ENCODE measurements at places on chromosomes 12 and 14.

GRCh38 chr14:100754020-100754419, 27.3 kb downstream of the DLK1 start:
- no peak for DNase-seq

- DNase-seq = no peak
Observed at GRCh38 chr12:46446645-46447044, 74.1 kb upstream of the SLC38A2 start.

DNA sequence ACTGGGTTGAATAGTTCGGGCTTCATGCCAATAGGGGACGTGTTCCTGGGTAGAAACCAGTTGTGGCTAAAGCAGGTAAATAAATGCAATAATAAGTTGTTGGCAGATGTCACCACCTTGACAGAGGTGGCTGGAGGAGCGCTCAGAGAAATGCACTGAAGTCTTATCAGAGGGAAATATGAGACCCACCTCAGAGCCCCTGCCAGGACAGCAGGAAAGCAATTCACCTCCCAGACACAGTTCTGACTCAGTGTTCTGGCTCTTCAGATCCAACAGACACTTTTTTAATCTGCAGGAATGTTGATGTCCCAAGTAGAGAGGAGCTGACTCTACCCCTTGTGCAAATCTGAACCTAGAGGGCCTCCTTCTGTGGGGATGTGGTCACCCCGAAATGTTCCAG, 687.1 kb upstream of the FBXO33 start:
- DNase-seq = no peak

DNA sequence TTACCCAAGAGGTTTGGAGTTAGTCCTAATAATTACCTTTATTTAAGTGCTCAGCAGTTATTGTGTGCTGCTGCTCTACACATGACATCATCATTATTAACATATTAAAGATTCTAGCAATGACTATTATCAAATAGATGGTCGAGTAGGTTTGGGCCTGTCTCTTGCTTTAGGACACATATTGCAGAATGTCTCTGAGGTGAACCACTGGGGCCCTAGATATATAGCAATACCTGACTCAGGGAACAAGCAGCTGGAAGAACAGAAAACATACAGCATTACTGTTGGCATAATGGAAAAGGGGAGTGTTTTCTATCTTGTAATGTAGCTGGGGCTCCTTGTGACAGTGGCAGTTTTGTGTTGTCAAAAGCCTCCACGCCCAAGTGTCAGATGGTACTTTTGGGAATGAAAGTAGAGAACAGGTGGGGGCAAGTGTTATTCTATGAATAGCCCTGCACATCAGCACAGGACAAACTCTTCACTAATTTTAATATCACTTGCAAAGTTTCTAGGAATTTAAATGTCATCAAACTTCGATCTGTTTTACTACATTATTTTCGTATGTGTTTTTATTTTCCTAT, 54.6 kb downstream of the C12orf56 start:
- no peak for DNase-seq

DNA sequence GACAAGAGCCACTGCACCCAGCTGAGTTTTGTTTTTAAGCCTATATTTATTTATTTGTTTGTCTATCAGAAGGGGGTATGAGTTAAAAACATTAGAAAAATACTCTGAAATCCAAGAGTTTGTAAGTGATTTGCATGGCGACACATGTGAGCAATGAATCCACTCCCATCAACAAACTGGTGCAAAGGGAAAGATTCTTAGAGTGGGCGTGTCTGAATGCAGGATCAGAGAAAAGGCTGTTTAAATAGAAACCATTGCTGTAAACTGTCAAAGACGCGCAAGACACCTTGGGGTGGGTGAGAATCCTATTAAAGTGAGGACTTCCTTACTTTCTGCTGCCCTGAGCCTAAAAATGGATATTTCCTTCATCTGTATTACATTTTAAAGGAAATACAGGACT, 51.9 kb downstream of the ZFYVE26 start:
- DNase-seq = no peak
